ENCODE measurements at places on chromosomes 11 and 22.

DNA sequence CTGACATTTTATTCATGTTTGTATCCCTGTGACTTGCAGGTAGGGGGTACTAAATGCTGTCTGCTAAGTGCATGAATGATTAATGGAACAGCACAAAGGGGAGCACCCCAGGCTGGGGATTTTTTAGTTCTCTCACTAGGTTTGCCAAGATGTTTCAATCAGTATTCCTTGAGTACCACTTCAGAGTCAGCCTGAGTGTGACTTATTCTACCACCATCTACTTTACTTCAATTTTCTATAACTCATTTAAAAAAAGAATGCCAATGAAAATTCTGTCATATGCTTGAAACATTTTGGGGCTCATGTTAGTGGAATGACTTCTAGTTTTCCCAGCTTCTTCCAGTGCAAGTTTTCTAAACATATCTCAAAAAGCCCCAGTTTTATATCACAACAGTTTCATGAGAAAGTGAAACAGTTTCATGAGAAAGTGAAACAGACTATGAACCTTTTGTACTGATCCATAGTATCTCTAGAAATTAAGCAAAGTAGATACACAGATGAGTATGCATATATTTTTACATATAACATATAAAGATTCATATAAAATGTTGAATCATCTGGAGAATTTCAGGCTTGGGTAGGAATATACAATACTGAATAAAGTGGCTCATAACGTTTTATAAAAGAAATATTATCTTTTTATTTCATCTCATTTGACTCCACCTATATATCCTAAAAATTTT is 252.4 kb downstream of the GRM5 start:
- no peak for DNase-seq

DNA sequence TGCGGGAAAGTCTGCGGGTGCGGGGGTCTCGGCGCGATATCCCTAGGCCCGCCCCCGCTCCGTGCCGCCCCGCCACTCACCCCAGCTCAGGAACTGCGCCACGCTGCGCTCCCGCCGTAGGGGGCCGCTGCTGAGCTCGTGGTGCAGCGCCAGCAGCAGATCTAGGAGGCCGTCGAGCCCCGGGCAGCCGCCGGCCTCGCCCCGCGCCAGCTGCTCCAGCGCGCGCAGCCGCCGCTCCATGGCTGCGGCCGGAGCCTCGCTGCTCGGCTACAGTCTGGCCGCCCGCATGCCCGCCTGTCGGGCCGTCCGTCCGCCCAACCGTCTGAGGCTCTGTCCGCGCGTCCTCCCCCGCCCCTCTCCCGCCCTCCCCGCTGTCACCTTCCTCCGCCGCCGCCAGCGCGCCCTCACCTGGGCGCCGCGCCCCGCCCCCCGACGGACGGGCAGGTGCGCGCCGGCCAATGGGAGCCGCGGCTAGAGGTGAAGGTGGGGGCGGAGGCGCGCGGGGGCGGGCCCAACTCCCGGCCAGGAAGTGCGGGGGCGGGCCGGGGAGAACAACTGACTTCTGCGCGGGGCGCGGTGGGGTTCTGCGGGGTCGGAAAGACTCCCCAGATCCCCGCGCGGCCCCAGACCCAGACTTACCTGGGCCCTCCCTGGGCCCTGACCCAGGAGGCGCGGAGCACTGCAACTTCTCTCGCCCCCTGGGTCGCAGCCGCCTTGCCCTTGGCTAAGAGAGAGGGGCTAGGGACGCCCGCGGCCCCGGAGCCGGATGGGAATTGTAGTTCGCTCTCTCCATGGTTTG is at the start of gene CDC42BPG:
Gene CDC42BPG (minus strand): TSS at position 324 of the 799 bp plus-strand sequence. CDS start 84 bp downstream, at position 240.
- DNase-seq: no peak

GRCh38 chr11:111269146-111269868 is 23.8 kb downstream of the POU2AF2 start:
- DNase-seq: no peak

GRCh38 chr11:45468267-45468856 is 182.2 kb upstream of the SYT13 start:
- no peak for DNase-seq

DNA sequence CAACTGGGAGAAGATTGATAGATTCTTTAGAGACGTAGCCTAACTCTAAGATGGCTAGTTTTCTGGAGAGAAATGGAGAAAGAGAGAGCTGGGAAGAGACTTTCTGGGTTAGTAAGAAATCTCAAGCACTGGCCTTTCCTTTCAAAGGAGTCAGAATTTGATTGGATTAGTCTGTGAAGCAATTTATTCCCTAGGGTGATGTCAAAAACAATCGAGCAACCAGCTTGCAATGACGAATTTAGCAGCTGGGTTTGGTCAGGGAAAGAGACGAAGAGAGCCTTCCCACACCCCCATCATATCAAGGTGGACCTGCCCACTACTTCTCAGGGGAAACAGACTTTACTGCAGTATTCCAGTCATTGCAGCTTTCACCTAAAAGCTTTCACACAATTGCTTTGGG is 10.8 kb downstream of the KRTAP5-6 start:
- DNase-seq: no peak

- DNase-seq: no peak
Observed at GRCh38 chr11:78583889-78584288, 9.2 kb upstream of the NARS2 start.

DNA sequence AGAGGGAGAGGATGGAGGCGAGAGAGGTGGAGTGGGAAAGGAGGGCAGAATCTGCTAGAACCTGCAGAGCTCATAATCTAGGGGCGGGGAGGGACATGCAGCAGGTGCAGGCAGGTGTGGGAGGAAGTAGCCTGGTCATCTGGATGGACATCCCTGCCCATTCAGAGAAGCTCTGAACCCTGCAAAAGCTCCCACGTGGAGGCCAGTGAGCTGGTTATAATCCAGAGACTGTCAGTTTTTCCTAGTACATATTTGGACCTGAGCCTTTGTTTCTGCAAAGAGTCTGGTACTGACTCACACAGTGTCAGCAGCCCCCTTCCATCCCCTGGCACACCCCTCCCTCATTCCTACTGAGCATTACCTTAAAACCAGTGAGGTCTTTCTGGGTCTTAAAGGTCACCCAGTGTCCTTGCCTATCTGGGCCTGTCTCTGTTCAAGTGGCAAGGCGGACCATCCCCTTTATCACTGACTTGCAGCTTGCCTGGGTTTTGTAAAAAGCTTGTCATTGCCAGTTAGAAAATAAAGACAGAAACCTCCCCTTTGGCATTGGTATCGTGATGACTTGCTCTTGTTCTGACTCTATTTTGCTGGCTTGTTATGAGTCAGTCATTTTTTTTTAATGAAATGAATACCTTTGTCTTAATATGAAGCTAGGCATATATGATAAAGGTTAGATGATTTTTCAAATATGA is 26.1 kb downstream of the PTPRJ start:
- DNase-seq: no peak

DNA sequence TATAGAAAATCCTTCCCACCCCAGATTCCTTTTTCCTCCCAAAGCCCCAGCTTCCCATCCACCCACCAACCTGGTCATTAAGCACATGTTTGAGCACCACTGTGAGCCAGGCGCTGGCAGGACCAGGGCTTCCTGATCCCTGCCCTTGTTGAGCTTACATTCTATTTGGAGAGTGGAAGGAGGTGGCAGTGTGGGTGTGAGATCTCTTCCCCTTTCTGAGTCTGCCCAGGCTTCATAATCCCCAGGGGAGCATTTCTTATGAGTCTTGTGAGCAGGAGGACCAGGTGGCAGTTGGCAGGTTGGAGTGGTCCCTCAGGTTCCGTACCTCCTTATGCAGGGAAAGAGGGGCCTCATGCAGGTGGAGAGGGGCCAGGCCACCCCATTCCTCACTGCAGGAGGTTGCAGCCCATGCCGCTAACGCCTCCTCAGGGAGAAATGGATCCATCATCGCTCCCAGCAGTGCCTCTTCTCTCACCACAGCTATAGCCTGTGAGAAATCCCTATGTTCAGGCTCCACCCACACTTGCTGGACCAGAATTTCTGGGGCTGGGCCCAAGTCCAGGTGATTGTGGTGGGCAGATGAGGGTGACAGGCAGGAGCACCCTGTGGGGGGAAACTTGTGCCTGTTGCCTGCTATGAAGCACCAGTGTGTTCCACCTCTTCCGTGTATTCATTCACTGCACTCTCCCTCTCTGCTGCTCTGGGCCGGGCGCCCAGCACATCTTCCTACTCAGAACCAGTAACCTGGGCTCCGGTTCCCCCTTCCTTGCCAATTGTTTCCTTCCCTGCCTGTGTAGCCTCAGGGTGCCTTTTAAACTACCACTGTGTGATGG is 23.5 kb downstream of the UBE2L3 start:
- no peak for DNase-seq

DNA sequence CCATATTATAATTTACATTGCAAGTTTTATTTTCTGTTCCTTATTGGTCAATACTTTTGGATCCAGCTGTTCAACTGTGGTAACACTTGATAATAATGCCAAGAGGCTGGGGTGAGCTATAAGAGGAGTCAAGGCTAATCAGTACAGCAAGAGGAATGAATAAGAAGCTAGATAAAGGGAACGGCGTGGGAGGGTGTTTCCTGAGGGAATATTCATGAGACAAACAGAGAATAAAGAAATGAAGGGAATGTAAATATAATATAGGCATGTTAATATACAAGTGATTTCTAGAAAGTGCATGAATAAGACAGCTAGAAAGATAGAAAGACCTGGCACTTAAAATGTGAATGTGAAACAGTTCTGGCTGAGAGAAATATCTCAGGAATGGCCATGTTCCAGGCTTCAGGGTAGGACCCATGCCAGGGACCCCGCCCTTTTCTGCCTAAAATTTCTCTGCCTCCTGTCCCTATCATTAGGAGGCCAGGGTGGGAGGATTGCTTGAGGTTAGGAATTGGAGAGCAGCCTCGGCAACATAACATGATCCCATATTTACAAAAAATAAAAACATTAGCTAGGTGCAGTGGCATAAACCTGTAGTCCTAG is 3.9 kb downstream of the OR51B4 start:
- DNase-seq: no peak

- no peak for DNase-seq
Observed at GRCh38 chr11:206002-206384, 1.2 kb downstream of the BET1L start.

- DNase-seq: no peak
Observed at GRCh38 chr11:110331626-110332025, 35.2 kb upstream of the RDX start.

- peak; percentile 54 for DNase-seq
Observed at GRCh38 chr11:67071420-67072284, 15.0 kb downstream of the RHOD start.

- no peak for DNase-seq
Observed at GRCh38 chr11:118114266-118114665, 27.5 kb upstream of the SMIM35 start.

GRCh38 chr11:97739932-97740800 is 1280.6 kb upstream of the CNTN5 start:
- DNase-seq: no peak

DNA sequence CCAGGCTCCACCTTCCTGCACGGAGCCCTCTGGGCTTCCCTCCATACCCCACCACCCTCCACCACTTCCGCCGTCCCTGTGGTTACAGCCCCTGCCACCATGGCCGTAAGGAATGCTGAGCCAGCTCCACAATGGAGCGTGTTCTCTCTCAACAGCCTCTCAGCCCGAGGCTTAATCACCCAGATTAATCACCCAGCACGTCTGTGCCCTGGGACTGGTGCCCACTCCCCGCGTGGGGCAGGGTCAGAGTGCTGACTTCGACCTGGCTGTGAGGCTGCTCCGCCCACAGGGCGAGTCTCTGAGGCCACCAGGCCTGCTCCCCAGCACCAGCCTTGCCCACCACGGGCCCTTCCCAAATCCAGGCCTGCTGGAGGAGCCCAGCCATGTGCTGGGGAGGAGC is 4.0 kb upstream of the TH start:
- no peak for DNase-seq
